DMS 273 treated with DMSO at 0.1 percent for 48 hours (cell line): ENCODE measurements at places on chromosomes 1 and 21.

DNA sequence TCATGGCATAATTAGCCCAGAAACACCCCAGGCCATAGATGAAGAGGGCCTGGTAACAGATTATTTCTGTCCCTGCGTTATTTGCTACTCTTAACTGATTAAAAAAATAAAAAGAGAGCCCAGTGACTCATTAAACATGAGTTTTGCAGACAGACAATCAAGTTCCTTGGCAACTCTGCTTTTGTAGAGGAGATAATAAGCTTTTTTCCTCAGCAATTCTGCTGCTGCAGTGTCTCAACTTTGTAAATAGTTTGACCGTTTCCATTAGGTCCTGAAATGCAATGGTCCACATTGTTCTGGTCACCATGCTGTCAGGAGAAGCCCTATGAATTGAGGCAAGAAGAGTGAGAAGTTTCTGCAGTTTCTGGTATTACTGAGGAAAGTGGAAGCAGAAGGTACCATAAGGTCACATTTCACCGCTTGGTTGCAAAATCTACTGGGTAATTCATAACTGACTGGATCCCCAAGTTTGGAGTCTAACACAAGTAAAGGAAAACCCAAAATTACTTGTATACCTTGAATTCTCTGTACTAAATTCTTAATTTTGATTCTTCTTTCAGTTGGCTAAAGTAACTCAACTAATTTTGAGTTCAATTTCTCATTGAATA is 139.5 kb downstream of the ZZZ3 start:
- no peak for DNase-seq

DNA sequence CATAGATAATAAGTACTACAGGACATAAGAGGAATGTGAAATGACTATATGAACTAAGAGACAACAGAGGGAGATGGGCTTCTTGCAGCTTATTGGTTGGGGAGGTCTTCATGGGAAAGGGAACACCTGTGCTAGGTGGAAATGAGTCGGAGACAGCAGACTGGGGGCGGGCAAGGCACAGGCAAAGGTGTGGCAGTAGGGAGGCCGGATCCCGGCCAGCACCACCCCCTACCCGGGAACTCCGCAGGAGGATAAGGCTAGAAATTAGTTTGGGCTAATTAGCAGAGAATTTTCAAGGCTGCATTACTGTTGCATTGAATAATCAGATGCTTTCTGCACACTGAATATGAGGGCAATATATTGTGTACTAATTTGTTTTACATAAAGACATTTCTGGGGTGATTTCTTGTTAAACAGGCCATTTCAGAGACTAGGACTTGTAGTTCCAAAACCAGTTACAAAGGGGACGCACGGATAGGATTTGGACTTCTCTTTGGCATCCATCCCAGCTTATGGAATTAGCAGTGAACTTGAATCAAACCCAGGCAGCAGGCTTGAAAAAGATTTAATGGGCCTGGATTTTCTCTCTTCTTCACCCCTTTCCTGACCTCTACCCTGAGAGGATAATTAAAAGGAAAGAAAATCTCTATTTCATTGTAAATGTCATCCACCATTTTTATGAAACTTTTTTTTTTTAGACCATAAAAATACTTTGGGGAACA is 2.2 kb upstream of the HUNK start:
- no peak for DNase-seq

GRCh38 chr1:161736335-161736969 is 13.1 kb upstream of the DUSP12 start:
- no peak for DNase-seq

DNA sequence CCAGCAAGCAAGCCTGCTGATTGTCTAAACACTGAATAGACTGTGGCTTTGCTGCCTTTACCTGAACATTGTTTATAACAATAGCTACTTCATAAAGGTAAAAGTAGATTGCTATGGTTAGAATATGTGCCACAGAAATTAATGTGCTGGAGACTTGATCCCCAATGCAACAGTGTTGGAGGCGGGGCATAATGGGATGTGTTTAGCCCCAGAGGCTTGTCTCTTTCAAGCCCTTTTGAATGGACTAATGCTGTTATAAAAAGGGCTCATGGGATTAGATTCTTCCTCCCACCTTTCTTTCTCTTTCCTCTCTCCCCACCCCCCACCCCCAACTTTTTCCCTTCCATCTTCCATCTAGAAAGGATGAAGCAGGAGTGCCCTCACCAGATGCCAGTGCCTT is 80.2 kb upstream of the PPP2R5A start:
- no peak for DNase-seq

GRCh38 chr1:184826001-184826400 is 71.3 kb upstream of the EDEM3 start:
- no peak for DNase-seq

- DNase-seq = no peak
These were observed 106.2 kb downstream of the RUNX1 start for GRCh38 chr21:34942911-34943310.

DNA sequence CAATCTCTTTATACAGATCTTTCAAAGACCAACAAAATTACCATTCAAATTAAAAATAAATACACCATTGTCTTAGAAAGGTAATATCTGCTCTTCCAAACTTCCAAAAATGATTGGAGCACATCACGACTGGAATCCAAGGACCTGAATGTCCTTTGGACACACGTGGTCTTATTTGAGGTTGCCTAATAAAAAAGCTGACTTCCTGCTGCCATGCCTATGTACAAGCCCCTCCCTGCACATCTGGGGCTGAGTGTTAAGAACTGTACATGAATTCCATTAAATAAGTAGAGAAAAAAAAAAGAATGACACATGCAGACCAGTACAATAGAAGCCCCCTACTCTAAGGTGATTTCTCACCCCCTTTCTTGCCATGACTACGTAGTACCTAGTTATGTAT is 73.6 kb downstream of the SUSD4 start:
- no peak for DNase-seq

GRCh38 chr1:91556556-91556955 is 55.9 kb downstream of the CDC7 start:
- no peak for DNase-seq

DNA sequence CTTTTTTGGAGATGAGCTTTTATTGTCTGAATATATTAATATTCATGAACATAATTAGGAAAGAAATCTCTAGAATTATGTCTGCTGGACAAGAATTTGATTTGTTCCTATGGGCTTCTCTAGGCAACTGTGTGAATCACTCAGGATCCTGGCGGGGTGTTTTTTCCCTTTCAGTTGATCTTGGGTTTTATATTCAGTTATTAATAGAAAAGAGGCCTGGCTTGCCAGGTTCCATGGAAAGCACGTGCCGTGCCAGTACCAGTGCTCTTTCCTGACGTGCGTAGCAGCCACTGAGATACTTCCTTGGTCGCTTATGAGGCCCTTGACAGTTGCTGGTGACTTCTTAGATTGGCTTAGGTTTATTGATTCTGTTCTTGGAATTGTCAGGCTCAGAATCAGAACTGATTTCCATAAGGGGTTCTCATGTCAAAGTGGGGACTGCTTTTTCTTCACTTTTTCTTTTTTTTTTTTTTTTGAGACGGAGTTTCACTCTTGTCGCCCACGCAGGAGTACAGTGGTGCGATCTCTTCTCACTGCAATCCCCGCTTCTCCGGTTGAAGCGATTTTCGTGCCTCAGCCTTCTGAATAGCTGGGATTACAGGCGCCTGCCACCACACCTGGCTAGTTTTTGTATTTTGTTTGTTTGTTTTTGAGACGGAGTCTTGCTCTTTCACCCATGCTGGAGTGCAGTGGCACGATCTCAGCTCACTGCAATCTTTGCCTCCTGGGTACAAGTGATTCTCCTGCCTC is 48.7 kb upstream of the KIF1B start:
- no peak for DNase-seq

DNA sequence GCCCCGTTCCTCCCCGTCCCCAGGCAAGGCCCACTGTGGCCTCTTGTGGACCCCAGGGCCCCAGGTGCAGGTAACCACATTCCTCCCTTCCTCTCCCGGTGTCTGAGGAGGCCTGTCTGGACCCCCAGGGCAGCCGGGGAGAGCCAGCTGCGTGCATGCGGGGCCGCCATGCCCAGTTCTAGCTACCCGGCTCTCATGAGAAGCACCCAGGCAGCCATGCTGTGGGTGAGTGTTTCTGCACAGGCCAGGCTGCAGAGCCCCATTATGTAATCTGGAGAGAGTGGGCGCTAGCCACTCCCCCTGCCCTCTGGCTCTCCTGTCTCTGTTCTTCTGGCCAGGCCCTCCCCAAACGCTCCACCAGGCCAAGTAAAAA is 18.4 kb upstream of the PLEKHG5 start:
- DNase-seq = no peak

DNA sequence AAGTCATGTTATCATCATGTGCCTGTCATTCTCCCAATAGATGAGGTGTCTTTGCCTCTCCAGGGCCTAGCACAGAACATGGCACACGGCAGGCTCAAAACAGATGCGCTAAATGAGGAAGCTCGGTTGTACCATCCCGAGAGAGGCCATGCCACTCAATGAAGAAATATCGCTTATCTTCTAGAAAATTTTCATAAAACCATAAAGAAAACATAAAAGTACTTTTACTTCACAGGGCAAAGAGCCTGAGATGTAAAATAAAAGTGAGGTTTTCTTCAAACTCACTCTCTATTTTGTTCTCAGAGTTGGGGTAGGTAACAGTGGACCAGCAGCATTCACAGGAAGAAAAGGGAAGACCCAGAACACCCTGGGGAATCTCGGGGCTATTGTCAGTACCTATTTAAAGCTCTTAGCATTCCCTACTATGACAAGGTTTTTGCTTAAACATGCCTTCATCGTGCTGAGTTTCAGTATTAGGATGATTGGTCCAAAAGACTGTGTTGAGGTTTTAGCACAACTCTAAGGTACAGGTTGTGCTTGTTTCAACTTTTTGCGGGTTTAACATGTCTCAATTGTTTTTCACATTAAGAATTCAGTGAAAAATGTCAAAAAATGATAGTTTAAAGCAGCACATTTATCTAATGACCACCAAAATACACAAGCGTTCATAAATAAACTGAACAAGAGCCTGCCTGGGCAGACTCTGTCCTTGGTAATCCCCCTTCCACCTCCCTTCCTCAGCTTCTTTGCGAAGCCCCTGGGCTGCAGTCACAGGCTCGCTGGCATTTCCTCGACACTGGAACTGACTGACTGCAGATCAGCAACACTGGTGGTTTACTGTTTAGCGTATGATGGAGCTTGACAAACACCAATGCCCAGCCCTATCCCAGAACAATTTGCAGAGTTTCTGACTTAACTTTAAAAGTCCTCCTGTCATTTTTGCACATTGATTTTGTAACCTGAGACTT is 55.6 kb downstream of the COQ8A start:
- no peak for DNase-seq

GRCh38 chr1:8677782-8678181 is 139.7 kb downstream of the RERE start:
- DNase-seq = no peak

DNA sequence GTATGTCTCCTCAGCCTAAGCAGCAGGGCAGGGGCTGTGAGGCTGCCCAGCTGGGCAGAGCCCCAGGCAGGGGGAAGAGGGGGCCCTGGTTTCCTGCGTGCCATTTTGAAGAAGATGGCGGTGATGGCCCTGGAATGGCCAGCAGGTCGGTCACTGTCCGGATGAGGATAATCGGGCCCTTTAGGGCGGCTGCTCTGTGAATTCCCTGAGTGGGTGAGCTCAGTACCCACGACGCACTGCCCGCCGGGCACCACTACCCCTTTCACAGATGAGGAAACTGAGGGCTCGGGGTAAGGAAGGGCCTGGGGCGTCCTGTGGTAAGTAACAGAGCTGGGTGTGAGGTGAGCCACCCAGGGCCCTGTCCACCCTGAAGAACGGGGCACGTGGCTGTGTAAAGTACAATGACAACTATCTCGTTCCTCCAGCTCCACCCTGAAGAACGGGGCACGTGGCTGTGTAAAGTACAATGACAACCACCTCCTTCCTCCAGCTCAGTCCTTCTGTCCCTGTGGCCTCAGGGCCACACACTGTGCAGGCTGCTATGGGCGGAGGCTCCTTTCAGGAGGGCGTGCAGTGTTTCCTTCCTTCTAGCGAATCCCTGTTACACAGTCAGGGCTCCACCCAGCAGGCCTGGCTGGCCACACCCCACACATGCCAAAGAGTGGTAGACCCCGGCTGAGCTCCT is 23.2 kb downstream of the ITGB2 start:
- no peak for DNase-seq

DNA sequence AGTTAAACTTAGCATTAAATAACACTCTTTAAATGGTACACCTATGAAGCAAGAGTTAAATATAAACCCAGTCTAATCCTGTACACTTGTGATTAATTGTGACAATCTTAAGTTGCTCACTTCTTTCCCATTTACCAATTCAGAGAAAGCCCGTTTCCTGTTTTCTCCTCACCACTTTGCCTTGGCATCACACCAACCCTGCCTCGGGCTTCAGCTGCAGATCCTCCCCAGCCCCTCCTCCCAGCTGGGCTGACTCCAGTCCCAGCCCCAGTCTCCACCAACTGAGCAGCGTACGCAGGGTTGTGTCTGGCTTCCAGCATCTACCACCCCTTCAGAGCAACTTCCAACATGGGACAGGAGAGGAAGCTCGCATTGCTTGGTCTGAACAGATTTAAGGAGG is 4.1 kb downstream of the PYCR2 start:
- no peak for DNase-seq

DNA sequence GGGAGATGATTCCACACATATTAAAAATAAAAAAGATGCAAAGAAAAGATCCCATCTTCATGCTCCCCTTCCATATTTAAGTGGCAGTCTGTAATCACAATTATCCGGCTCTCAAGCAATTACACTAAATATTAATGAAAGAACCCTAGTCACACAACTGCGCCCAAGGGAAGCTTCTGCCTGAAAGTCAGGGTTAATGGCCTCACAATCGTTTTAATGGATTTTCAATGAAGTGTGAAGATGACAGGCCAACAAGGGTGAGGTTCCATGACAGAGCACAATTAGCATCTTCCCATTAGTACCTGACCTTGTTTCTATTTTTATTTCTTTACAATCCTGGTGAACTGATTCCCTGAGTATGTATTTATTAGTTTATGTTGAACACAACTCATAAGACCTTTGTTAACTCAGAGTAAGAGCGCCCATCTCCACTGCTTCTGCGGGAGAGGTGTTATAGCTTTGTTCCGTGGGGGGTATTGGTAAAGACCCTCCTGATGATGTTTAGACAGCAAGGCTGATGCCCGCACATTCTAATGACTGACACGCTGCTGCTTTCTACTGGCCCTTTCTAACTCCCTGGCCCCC is 80.9 kb downstream of the IER5 start:
- no peak for DNase-seq

- DNase-seq = no peak
These were observed 40.0 kb upstream of the IKBKE start for GRCh38 chr1:206430031-206430983.

GRCh38 chr1:247077876-247078257 is 744 bp downstream of the ZNF670 start:
- DNase-seq = no peak

- peak; percentile 41 for DNase-seq
These were observed 81.1 kb downstream of the ITPKB start for GRCh38 chr1:226657895-226658545.

- peak; percentile 50 for DNase-seq
These were observed 134.0 kb upstream of the BARHL2 start for GRCh38 chr1:90850898-90851710.

- peak; percentile 27 for DNase-seq
These were observed 125.2 kb upstream of the DPYD start for GRCh38 chr1:98045767-98046641.

GRCh38 chr1:27570356-27570755 is 33.6 kb downstream of the AHDC1 start:
- no peak for DNase-seq

GRCh38 chr1:4315202-4315601 is 339.2 kb upstream of the AJAP1 start:
- no peak for DNase-seq

GRCh38 chr1:165235777-165236291 is 120.7 kb downstream of the LMX1A start:
- DNase-seq = peak; percentile 91
